ENCODE measurements at places on chromosomes 2 and 18.

GRCh38 chr2:52314231-52314630 lies 1282.3 kb upstream of the NRXN1 start:
- no peak for DNase-seq

DNA sequence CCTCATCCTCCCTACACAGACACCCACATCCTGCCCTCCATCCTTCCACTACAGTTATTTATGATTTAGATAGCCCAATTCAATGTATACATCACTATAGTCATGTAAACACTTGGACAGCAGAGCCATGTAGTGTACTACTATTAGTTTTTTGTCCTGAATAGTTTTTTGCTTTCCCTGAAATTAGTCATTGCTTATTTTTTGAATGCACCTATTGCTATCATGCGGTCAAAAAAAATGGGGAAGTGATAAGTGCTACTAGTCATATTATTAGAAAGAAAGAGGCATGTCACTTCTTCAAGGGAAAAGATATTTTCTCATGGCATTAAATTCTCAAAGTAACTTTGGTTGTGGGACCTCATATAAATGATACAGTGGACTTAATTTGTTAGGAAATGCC lies 6.8 kb upstream of the GREB1 start:
- no peak for DNase-seq

DNA sequence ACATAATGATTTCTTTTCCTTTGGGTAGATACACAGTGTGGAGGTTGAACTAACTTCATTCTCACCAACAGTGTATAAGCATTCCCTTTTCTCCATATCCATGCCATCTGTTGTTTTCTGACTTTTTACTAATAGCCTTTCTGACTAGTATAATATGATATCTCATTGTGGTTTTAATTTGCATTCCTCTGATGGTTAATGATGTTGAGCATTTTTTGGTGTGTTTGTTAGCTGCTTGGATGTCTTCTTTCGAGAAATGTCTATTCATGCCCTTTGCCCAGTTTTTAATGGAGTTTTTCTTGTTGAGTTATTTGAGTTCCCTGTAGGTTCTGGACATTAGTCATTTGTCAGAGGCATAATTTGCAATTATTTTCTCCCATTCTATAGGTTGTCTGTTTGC lies 59.8 kb downstream of the MARCHF4 start:
- DNase-seq = no peak

DNA sequence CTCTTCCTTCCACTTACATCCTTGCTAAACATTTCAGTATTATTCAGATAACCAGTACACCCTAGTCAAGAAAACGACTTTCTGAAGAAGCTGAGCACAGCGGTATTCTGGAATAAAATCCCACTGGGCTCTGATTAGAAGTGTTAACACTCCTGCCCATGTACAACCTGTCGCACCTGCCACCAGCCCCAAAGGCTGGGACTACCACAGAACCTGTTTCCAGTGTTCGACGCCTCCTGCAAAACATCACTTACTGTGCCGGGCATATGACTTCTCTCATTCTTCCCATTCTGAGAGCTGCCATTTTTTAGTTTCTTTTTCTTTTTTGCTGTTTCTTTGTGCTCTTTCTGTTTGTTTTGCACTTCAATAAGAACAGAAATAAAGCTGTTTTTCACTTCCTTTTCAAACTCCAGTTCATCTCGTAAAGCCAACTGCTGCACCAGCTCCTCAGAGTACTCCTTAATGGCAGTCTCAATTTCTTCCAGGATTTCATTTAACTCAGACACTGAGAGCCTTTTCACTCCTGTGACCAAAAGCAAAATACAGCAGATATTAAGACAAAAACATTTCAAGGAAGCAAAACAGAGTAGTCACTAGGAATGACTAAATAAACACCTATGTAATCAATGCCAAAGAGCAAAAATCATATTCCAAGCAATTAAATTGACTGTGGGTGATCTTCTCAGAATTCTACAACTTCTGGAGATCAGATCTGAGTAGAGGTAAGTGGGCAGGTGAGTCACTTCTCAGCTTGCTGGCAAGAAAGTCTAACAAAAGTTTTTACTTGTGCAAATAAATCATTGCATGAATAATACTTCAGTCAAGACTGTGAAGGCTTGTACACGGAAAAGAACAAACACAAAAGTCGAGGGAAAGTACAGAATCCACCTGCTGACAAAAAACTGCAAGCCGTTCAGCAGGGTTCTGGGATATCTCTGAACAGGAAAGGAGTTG lies 19.3 kb downstream of the FEZ2 start:
- no peak for DNase-seq

GRCh38 chr2:162106746-162107145 lies 32.7 kb upstream of the DPP4 start:
- DNase-seq = no peak

DNA sequence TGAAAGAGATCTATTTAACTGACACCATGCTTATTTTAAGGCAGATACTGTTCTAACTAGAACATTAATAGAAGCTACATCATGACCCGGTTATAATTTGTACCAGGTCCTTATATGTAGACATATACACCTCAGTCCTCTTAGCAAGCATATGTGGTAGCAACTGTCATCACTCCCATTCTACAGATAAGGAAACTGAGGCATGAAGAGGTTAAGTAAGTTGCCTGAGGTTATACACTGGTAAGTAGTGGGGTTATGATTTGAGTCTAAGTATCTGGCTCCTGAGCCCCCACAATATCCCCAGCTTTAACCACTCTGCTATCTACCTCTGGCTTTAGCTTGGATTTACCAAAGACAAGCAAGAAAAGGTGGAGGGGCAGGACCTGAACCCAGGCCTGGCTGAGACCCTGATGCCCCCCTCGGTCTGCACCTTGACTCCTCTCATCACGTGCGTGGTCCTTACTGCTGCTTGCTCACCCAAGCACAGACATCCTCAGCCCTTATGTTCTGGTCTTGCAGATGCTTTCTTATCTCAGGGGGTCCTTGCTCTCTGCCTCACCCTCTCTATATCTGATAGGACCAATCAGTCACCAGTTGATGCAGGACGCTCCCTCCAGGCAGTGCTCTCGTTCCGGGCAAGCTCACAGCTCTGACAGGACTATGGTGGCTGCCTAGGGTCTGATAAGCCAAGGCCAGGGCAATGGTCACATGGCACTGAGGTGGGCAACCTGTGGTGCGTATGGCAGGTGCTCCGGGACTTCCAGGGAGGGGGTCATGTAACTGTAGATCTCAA lies 4.0 kb downstream of the DYSF start:
- no peak for DNase-seq

DNA sequence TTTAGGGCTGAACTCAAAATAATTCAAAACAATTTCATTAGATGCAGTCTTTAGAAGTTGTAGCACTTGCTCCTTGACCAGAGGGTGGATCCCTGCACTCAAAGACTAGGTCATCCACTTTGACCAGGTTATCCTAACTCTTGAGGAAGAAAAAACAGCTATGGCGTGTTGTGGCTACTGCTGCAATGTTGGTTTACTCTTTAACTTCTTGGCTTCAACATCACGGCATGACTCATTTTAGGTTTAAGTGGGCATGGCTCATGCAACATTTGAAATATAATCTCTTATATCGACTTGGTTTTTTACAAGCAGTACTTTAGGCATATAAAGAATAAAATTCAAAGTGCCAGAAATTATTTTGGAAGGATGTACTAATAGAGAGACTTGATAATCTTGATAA lies 35.4 kb downstream of the ANKRD29 start:
- DNase-seq = peak; percentile 9

DNA sequence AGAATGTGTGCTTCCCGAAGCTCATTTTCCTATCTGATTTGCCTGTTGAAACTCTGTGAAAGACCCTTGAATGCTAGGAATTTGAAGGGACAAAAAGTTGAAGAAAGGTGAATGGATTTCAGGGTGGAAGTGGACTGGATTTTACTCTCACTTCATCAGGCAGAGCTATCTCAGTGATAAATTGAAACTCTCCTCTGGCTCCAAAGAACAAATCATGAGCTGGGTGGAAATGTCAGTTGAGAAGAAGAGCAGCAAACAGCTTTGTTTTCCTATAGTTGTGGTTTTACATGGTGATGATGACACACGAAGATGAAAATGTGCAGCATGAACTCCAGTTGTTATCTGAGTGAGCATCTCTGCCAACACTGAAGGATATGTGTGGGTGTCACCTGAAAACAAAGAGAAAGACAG lies 34.4 kb downstream of the CD28 start:
- DNase-seq = no peak

DNA sequence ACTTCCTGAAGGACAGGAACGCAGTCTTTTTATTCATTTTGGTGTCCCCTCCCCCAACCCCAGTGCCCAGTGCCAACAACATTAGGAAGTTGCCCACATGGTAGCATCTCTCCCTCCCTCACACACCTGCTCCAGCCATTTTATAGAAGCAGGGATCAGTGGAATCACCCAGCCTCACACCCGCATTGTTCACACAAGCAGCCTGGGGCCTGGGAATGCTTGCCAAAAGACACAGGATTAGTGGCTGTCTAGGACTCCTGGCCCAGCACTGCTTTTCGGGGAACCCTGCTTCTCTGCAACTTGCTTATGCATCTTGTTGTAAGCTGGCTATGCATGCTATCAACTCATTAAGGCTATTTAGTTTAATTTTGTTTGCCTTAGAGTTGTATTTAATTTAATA lies 17.9 kb downstream of the TMEM37 start:
- DNase-seq = no peak

GRCh38 chr2:191802180-191802579 lies 44.7 kb downstream of the CAVIN2 start:
- DNase-seq = no peak

- no peak for DNase-seq
Observed at GRCh38 chr2:174227748-174228147, 20.6 kb downstream of the OLA1 start.

GRCh38 chr18:58270396-58270795 lies 226.4 kb downstream of the NEDD4L start:
- DNase-seq = no peak

DNA sequence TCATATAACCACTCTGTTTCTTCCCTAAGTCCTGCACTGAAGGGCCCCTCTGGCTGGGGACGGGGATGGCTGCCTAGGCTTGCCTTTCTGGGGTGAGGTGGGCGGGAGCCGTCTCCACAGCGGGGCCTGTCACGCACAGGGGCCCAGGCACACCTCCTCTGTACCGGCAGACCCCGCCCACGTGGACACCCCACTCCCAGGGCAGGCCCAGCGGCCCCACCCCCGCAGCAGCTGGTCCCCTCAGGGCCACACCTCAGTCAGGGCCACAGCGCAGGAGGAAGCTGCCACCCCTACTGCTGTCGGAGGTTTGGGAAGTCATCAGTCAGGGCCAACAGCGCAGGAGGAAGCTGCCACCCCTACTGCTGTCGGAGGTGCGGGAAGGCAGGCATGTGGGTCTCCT lies 257.6 kb upstream of the RAB6C start:
- DNase-seq = no peak

DNA sequence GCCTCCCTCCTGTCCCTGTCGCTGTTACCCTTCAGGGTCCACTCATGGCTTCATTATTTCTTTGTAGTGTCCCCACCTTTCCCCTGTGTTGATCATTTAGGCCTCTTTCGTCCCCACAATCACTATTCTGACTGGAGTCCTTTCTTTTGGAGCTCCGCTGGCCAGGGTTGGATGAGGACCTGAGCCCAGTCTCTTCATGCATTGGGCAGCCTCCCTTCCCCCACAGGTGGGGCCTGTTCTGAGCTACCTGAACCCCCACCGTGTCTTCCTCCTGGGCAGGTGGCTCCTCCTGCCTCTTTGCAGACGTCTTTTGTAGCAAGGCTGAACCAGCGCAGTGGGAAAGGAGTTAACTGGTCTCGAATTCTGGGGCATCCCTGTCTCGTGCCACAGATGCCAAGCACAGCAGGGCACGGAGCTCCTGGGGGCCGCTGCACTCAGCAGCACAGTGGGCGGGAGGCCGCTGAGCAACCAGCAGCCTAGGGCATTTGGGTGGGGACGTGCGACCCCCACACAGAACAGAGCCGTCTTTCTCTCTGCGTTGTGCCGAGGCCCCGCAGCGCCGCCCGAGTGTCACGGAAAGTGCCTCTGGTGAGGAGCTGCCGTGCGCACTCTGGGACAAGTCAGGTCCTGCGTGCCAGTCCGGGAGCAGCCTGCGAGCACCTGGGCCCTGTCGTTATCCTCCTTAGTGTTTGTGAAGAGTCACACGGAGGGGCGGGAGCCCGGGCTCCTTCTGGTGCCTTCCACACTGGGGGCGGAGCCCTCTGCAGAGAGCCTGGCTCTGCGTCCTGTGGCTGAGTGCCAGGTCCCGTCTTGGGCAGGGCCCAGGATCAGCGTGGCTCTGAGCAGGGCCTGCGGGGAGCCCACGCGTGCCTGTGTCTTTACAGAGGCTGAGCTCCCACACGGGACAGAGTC lies 130.1 kb downstream of the NFATC1 start:
- no peak for DNase-seq

DNA sequence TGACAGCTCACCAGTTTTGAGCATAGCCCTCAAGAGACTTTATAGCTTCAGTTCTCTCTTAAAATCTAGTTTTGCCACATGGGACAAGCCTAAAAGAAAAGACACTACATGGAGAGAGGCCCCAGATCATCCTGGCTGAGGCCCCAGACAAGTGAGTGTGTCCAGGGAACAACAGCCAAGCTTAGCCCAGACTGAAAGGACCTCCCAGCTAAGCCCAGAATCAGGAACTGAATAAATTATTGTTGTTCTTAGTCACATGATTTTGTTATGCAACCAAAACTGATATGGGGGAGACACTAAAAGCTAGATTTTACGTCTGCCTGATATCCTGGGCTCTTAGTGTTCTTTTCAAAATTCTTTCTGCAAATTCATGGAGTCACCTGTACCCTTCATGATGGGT lies 29.3 kb upstream of the LBH start:
- DNase-seq = no peak

GRCh38 chr2:231581328-231581727 lies 11.3 kb upstream of the TEX44 start:
- no peak for DNase-seq

- DNase-seq = peak; percentile 53
Observed at GRCh38 chr2:45009928-45010701, 863 bp upstream of the SIX2 start.

DNA sequence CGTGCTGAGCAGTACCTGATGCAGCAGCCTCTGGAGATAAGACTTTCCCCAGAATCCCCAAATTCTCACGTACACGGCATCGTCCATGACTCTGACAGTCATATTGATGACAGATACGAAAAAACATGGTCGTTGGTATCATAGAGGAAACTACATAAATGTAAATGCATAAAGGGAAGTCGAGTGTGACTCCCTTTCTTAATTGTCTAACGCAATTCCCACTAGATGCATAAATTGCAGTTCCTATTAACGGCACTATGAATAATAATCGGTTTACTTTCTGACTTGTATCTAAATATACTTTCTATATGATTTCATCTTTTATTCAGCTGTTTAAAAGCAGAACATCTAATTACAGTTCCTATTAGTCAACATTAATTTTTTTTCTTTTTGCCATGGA lies 322.6 kb upstream of the REV1 start:
- DNase-seq = no peak

- no peak for DNase-seq
Observed at GRCh38 chr18:8116341-8117005, 492.8 kb upstream of the RAB12 start.

GRCh38 chr18:4284528-4284927 lies 170.6 kb downstream of the DLGAP1 start:
- no peak for DNase-seq

GRCh38 chr2:51795248-51795888 lies 763.4 kb upstream of the NRXN1 start:
- DNase-seq = no peak

- no peak for DNase-seq
Observed at GRCh38 chr2:20470211-20470610, 23.3 kb downstream of the RHOB start.
